ENCODE measurements at places on chromosomes 3 and 15.

DNA sequence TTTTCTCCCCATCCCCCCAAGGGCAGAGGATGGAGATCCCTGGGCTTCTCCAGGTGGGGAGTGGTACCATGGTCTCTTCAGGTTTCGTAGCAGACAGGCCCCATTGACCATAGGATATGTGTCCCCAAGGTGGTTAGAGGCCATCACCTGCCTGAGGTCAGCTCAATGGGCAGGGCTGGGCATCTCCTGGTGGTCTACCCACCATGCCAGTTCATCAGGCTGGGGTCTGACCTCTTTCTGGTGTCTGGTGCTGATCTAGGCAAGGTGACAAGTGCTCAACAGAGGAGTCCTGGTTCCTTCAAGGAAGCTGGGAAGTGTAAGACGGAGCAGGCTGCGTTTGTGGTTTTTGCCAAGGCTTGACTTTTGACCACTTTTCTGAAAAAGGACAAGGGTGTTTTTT is 71.4 kb downstream of the SMAD3 start:
- DNase-seq: no peak

DNA sequence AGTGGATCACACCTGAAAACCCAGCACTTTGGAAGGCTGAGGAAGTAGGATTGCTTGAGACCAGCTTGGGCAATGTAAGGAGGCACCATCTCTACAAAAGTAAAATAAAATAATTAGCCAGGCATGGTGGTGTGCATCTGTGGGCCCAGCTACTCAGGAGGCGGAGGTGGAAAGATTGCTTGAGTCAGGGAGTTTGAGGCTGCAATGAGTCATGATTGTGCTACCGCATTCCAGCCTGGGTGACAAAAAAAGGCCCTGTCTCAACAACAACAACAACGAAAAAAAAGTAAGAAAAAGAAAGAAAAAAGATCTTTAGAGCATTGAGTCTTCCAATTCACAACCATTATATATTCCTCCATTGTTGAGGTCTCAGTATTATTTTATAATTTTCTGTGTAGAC is 192.4 kb upstream of the DPH6 start:
- no peak for DNase-seq

DNA sequence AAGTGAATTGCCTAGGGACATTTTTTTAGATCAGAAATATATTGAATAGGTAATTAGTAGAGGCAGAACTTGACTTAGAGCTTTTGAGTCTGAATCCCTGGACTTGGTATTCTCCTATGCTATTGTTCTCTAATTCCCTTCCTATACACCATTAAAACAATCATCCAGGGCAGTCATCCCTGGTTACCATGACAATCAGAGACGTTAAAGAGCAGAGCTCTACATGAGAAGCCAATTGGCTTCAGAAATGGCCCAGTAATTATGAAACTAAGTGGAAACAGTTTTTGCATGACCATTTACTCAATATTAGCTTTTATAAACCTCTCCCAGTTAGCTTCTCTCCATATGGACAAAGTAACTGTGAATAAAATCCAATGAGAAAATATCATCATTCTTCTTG is 182.1 kb upstream of the TP63 start:
- DNase-seq: no peak

DNA sequence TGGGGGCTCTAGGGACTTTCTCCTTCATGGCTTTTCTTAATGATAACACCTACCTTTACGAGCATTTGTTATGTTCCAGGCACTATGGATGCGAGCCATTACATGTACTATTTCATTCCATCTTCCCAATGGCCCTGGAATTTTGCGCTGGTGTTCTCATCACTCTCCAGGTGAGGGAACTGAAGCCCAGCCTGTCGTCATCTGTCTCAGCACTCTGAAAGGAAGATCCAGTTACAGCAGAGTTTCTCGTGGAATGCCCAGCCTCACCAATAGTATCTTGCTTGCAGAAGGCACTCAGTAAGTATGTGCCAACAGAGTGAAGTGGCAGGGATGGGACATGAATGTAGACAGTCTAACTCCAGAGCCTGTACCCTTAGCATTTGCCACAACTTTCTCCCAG is 56.8 kb downstream of the NOX5 start:
- no peak for DNase-seq

DNA sequence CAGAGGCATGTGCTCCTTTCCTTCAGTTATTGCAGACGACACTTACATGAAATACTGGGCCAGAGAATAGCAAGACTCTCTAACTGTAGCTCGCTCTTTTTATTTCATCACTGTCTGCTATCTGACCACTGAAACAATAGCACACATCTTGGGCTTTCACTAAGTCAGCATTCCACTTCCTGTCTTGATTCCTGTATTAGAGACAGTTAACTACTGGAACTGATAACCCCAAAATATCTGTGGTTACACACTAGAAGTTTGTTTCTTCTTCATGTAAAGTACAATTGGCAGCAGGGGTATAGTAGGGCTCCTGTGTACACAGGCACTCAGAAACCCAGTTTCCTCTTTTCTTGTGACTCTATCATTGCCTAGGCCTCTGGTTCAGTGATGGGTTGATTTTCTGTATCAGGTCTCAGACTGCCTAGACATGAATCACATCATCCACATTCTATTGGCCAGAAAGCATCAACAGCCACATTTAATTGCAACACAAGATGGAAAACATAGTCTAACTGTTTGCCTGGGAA is 230.2 kb upstream of the CD96 start:
- DNase-seq: no peak

DNA sequence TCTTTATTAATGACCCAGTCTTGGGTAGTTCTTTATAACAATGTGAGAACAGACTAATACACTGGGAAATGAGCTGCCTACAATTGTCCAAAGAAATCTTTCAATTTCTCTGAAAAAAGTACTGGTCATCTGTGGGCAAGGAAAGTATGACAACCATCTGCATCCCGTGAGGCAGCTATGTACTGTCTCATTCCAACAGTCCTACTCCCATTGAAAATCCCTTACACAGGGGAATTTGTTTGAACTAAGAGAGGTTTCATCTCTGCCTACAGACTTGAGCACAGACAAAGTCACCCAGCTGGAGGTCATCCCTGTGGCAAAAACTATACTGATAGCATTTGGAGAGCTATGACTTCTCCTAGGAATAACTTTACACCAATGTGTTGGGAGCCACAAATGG is 27.1 kb downstream of the SHC4 start:
- no peak for DNase-seq

DNA sequence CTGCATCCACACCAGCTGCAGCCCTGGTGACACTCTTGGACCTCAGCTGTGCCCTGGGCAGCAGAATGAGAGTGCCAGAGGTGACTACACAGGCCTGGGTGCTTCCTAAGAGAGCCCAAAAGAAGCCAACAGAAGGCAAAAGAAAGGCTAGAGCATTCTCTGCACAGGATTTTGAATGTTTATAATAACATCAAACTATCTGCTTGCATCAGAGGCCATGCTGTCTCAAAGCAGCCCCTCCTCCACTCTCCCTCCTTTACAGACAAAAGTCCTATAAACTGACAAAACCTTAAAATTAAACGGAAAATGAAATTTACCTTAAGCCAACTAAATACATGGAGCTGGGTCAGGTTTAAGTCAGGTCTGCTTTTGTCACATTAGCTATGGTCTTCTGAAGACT is 95.6 kb downstream of the ETFA start:
- DNase-seq: no peak

GRCh38 chr3:30263925-30264313 is 342.5 kb upstream of the TGFBR2 start:
- DNase-seq: no peak

- DNase-seq: no peak
Observed at GRCh38 chr3:61224823-61225222, 26.4 kb downstream of the FHIT start.

DNA sequence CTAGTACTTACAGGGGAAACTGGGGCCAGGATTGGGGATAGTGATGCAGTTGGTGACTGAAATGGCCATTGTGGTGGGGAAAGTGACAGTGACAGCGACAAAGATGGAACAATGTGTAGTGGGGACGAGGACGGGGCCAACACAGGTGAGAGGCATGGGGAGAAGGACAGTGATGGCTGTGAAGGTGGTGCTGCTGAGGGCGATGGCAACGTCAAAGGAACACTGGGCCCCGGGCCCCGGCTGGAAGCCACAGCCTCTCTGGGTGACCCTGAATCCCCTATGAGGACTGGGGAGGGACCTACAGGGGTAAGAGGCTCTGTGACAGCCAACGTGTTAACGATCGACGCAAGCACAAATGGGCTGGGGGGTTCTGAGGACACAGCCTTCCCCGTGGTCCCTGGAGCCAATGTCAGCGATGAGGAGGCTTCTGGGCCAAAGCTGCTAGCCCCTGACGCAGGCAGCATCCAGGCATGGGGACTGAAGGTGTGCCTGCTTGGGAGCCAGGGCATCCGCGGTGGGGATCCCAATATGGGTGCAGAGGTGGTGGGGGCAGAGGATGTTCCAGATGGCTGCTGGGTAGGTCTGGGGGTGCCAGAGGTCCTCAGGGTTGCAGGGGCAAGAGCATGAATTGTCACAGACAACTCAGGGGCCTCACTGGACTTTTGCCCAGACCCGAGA is 25.2 kb upstream of the GOLGA6C start:
- no peak for DNase-seq

GRCh38 chr15:38758043-38758442 is 193.4 kb upstream of the RASGRP1 start:
- no peak for DNase-seq

DNA sequence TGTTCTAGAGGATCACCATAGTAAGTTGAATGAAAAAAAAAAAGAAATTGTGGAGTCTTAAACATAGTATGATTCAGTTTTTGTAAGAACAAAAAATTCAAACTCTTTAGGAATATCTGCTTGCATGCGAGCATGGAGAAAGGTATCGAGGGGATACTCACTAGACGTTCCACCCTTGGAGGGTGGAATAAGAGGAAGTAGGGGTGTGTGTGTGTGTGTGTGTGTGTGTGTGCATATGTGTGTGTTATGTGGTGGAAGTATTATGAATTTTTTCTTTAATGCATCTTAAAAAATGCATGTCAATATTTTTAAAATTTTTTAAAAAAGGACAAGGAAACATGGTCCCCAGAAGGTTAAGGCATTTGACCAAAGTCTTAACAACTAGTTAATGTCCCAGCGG is 26.5 kb upstream of the SIAH2 start:
- DNase-seq: no peak

GRCh38 chr3:50607271-50608091 is 4.1 kb downstream of the CISH start:
- DNase-seq: no peak

DNA sequence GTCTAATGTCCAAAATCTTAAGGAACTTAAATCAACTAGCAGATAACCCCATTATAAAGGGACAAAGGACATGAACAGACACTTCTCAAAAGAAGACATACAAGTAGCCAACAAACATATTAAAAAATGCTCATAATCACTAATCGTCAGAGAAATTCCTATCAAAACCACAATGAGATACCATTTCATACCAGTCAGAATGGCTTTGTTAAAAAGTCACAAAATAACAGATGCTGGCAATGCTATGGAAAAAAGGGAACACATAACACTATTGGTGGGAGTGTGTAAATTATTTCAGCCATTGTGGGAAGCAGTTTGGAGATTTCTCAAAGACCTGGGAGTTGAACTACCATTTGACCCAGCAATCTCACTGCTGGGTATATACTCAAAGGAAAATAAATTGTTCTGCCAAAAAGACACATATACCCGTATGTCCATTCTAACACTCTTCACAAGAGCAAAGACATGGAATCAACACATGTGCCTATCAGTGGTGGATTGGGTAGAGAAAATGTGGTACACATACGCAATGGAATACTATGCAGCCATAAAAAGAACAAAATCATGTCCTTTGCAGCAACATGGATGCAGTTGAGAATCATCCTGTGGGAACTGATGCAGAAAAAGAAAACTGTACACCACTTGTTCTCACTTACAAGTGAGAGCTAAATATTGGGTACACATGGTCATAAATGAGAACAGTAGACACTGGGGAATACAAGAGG is 78.5 kb downstream of the TCF12 start:
- no peak for DNase-seq

DNA sequence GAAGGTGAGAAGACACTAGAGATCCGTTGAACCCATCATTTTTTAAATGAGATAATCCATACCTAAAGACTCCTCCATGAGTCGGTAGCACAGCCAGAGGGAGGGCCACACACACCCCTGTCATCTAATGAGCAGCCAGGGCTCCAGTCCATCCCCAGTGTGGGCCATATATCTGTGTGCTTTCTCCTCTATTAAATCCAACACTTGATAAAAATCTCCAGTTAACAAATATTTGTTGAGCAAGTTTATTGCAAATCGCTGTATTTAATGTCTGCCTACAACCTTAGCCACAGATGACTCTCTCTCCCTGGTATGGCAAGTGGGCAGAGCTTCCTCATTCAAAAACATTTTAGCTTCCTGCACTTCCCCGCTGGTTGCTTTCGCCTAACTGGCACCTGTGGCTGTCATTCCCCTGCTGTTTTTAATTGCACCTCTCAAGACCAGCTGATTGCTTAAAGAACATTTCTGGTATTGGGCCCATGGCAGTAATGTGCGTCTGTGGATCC is 82.8 kb downstream of the SMAD3 start:
- no peak for DNase-seq

DNA sequence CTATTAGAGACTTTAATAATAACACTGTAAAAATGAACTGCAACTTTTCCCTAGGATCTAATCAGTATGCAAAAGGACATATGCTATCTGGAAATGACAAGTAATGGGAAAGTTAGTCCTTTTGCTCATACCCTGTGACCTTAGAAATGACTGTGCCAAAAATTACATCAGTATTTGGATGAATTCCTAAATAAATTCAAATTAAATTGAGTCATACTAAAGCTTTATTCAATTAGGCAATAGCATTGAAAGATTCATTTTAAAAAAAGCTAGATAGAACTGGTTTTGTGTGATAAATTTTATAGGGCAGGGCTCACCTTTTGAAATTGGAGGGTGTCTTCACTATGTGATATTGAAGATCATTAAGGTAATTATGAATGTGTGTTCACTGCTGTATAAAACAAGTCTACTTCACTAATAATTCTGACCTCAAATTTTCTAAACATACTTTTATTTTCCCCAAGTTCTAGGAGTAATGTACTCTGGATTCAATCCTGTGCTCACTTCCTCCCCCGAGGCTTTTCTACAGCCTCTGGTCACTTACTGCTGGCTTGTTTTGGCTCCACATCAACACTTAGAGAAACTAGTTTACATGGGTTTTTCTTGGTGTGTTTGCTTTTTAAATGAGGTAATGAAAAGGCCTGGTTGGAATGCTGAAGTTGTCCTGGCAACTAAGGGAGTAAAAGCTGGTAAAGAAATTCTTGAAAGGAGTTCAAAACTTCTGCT is 44.4 kb upstream of the SPTSSB start:
- no peak for DNase-seq

GRCh38 chr3:66480666-66481065 is 20.2 kb downstream of the LRIG1 start:
- DNase-seq: no peak

Measured in GM12864 (cell line).